ENCODE measurements at places on chromosomes 12 and 14.

DNA sequence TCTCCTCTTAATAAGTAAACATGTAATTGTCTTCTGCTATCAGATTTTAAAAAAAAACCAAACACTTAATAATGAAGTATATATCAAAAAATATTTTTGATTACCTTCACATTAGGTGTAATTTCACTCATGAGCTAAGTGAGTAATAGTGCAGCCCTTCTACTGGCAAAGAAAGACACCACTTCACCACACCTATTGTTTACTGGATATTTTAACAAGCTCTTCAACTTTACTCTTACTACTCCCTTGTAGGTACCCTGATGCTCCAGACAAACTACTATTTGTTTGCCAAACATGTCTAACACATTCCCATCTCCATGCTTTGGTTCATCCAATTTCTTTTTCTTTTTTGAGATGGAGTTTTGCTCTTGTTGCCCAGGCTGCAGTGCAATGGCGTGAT lies 36.9 kb upstream of the WDR89 start:
- no peak for DNase-seq

DNA sequence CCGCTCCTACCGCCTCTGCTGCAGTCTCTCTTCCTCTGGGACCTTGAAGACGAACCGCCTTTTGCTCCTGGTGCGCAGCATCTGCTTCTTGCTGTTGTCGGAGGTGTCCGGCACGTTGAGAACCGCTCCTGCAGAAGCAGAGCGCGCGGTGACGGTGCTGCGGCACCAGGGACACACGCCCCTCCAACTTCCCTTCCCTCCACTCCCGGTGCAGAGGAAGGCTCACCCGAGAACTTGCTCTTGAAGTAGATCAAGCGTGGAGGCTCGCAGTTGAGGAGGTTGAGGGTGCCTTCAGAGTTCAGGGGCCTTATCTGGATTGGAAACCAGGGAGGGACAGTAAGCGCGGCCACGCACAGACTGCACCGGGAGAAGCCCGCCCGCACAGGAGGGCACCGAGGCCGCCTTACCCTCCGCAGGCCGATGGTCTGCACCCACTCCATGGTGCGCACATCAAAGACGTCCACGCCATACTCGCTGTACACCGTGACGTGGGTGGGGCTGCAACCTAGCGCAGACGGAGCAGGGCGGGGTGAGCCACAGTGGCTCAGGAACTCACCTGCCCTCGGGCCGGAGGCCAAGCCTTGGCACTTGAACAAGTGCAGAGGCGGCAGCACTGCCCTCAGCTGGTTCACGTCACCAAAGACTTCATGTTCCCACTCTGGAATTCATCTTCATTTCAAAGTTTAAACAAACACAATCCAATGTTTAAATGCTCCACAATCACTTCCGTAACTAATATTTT lies 17.5 kb downstream of the AMN start:
- DNase-seq = no peak

DNA sequence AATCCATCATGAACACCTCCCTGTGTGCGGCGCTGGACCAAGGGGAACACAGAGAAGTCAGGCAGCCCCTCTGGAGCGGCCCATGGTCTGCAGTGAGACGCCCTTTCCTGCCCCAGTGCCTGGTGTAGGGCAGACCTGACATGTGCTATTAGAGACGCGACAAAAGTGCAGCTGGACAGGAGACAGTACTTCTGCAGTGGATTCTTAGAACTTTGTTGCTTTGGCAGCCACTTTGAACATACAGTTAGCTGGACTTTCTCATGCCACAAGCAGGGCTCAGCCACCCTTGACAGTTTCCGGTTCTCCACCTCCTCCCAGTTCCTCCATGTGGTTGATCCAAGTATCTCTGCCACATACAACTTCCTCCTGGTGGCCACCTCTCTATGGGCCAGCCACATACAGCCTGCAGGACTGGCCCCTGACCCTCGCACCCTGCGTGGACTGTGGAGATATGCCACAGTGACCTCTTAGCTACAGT lies 45.9 kb downstream of the LGMN start:
- no peak for DNase-seq

- DNase-seq = no peak
These were observed 413 bp downstream of the LRP6 start for GRCh38 chr12:12266389-12266872.

DNA sequence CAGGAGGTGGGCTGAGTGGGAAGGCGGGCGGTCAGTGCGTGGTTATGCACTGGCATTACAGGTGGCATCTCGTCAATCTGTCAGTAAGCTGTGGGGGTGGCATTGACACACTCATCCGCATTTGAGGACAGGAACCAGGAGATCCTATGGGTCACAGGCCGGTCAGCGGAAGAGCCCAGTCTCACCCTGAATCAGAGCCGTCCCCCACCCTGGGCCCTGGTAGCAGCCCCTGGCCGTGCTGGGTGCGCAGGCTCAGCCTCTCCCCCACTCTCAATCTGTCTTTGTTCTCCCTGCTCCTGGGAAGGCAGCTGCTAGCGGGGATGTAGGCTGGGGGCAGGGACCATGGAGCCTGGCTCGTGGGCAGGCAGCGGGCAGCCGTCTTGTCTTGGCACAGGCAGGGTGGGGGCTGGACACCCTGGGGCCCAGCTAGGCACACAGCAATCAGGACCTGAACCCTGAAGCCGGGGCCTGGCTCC lies 5.1 kb downstream of the INF2 start:
- DNase-seq = peak; percentile 81

GRCh38 chr12:122965321-122965751 lies 927 bp downstream of the ABCB9 start:
- no peak for DNase-seq

GRCh38 chr14:85576848-85577542 lies 47.1 kb downstream of the FLRT2 start:
- no peak for DNase-seq

GRCh38 chr12:46332260-46332659 lies 40.3 kb downstream of the SLC38A2 start:
- DNase-seq = no peak

- no peak for DNase-seq
These were observed 5.6 kb downstream of the MARCHF9 start for GRCh38 chr12:57760347-57760982.

DNA sequence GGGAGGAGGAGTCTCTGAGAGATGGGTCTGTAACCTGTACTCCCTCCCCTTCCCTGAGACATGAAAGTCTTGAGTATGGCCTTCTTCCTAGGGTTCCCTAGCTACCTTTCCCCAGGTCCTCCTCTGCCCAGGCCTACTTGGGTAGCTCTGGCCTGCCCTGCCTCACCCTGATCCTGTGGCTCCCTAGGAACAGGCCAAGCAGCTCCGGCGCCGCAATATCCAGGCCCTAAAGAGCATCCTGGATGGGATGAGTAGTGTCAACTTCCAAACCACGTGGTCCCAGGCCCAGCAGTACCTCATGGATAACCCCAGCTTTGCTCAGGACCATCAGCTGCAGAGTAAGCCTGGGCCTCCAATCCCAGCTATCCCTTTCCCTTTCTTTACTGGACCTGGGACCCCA lies 12.3 kb downstream of the PRPF40B start:
- no peak for DNase-seq

DNA sequence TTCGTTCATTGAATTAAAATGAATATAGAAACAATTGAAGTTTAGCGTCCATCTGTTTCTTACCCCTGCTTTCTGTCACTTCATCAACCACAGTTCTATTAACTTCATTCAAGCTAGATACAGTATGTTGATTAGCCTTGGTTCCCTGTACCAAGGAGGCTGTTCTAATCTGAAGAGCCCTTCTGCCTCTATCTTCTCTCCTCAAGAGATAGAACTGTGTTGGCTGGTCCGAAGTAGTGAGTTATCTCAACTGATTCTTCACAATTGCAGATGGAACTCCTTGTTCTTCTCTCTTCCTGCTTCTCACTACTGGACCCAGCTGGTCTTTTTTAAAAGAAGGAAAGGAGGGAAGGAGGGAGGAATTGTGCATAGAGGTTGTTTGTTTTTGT lies 82.1 kb upstream of the TRAF3 start:
- no peak for DNase-seq

DNA sequence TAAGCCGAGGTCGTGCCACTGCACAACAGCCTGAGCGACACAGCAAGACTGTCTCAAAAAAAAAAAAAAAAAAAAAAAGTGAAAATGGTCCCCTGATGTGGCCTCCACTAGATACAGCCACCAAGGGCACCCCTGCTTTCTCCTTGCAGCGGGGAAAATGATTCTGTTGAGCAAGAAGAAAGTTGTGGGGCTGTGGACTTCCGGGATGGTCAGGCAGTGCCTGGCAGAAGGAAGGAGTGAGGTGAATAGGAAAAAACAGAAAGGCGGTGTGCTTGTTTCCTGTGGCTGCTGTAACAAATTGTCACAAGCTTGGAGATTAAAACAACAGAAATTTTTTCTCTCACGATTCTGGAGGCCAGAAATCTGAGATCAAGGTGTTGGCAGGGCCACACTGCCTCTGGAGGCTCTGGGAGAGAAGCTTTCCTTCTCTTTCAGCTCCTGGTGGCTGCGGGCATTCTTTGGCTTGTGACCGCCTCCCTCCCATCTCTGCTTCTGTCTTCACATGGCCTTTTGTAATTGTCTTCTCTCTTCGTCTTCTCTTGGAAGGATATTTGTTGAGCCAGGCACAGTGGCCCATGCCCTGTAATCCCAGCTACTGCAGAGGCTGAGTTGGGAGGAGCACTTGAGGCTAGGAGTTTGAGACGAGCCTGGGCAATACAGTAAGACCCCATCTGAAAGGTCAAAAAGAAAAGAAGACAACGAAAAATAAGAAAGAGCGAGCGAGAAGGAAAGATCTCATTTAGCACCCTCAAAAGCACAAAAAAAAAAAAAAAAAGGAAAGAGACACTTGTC lies 116.6 kb upstream of the MED13L start:
- no peak for DNase-seq

DNA sequence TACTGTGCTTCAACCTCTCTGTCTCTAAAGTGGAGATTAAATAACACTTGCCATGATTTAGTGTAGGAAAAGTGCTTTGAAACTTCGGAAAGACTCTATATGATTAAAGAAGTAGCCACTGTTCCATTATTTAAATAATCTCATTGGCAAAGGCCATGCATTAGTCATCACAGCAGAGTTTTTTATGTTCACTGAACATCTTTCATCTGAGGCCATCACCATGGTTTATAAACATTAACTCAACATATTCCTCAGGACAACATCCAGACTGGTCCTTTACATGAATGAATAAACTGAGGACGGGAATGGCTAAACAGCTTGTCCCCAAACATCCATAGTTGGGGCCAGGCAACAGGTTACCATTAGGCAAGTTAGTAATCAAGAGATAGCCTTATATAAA lies 124.6 kb upstream of the FRMD6 start:
- DNase-seq = no peak

DNA sequence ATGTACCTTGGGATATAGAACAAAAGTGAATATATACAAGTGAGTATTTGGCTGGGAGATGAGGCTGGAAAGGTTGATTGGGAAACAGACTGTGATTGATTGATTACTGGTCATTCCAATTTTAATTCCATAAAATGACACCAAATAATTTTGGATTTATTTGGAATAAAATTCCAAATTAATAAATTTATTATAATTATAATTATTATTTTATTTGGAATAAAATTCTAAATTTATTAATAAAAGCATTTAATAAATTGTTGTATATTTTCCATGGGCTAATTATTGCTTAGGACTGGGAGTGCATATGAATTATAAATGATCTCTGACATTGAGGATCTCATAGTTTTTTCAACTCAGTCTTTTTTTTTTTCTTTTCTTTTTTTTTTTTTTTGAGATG lies 51.7 kb downstream of the KANSL2 start:
- DNase-seq = no peak

DNA sequence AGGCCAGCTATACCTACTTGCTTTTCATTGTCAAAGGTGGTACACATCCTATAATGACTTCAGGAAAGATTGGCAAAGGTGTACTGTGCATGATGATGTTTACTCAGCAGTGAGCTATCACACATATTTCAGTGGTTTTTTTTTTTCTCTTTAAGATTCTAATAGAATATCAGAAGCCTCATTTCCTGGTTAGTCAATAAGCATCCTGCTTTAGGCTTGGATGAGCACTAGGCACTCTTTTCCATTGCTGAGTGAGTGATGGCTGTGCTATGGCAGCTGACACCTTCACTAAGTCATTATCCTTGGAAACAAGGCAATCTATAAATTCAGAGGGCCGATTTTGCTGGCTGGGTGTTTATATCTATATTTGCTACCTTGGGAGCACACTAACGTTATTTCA lies 161.1 kb upstream of the RASSF8 start:
- no peak for DNase-seq

DNA sequence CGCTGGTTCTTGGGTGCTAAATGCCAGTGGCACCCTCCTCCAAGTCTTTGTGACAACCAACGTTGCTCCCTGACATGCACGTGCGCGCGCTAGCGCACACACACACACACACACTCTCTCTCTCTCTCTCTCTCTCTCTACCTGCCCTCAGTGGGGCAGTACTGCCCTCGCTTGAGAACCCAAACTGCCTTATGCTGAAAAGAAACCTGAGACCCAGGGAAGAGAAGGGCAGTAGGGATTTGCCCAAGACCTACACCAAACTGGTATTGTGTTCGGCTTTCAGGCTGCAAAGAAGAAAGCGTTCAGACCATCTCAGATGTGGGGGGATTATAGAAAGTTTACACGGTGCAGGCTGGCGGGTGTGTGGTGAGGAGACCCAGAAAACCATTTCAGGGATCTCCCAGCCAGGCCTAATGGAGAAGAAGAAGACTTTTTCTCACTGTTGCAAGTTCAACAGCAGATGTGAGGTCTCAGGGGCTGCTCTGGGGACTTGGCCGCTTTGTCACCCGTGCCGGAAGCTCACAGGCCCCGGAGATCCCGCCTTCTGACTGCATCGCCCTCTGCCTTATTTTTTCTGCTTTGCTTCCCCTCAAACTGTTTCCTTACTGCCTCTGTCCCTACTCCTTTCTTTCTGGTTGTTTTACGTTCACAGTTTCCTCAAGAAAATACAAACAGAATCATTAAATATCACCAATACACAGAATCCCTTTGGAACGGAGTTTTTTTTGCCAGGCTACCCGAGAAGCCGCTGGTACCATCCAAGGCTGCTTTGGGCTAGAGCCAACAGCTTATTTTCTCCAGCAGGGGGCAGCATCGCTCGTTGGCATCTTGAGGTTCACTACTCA lies 82.4 kb downstream of the PPM1A start:
- DNase-seq = peak; percentile 99

DNA sequence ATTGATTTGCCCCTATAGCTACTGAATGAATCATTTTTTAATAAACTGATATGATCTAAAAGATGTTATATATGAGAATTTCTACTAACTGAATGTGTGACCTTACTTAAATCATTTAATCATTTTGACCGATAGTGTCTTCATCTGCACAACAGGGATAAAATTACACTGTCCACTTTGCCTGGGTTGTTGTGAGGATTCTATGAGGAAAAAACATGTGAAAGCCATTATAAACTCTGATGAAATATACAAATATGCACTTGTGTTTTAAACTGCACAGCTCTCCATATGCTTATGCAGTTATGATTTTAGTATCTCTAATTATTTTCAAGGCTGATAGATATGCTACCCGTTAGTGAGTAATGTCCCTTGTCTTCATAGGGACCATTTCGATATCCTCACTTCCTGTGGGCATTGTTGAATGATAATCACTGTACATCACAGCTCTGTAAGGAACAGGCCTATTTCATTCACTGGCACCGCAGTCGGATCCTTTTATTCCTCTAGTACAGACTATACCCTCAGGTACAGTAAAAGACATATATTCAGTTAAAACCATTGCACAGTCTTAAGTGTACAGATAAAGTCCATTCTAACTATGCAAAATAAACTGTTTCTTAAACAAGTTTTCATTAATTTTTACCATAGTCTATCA lies 88.7 kb upstream of the RAP1B start:
- no peak for DNase-seq
